ENCODE measurements at places on chromosomes 5 and 9.

GRCh38 chr9:13428766-13429165 is 149.3 kb upstream of the MPDZ start:
- H3K4me1 ChIP-seq, result peaks cover 20% of the 10 kb centered on the region
- H3K36me3 ChIP-seq, result no peaks in the 10 kb centered on the region
- no peaks in the 10 kb centered on the region for H3K27me3 ChIP-seq
- H3K4me3 ChIP-seq, result no peak overlapping the region

- no peak overlapping the region for H3K4me3 ChIP-seq
- H3K36me3 ChIP-seq, result peaks cover 3% of the 10 kb centered on the region
- H3K4me1 ChIP-seq, result no peaks in the 10 kb centered on the region
- H3K27me3 ChIP-seq, result peaks cover 20% of the 10 kb centered on the region
- DNase-seq, result no peak
Observed at GRCh38 chr5:3317051-3317795, 278.4 kb upstream of the IRX1 start.

DNA sequence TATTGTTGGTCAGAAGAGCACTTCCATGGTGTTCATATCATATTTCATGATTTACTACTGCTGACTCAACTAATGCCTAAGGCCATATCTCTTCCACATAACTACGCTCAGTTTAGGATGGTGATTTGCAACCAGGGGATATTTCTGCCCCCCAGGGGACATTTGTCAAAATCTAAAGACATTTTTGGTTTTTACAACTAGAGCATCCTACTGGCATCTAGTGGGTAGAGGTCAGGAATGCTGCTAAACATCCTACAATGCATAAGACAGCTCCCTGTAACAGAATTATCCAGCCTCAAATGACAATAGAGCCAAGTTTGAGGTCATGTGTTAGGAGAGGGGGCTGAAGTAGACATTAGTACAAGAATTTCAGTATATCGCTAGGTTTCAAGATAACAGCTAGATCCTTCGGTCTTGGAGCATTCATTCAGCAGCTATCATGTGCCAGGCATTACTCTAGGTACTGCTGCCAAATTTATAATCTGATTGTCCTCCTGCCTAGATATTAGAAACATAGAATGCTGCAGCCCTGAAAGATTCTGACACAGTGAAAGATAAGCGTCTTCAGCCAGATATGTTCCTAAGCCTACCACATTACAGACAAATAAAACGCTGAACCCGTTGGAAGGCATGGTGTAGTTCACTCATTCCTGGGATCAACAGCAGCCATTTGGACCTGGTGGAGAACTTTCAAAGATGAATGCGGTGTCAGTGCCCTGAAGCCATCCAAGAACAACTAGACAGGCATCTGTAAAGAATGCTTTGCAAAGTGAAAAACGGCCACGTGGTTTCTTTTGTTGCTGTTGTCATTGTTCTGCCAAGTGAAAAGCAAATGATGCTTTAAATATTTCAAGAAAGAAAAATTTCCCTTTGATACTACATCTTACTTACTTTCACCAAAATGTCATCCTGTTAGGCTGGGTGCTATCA is 55.5 kb upstream of the FST start:
- H3K4me3 ChIP-seq, result no peak overlapping the region
- H3K27me3 ChIP-seq, result peaks cover 10% of the 10 kb centered on the region
- peaks cover 4% of the 10 kb centered on the region for H3K4me1 ChIP-seq

- H3K4me3 ChIP-seq, result no peak overlapping the region
- no peaks in the 10 kb centered on the region for H3K4me1 ChIP-seq
- DNase-seq, result no peak
- H3K27ac ChIP-seq, result no peak overlapping the region
Observed at GRCh38 chr5:176485176-176485575, 37.0 kb downstream of the FAF2 start.

DNA sequence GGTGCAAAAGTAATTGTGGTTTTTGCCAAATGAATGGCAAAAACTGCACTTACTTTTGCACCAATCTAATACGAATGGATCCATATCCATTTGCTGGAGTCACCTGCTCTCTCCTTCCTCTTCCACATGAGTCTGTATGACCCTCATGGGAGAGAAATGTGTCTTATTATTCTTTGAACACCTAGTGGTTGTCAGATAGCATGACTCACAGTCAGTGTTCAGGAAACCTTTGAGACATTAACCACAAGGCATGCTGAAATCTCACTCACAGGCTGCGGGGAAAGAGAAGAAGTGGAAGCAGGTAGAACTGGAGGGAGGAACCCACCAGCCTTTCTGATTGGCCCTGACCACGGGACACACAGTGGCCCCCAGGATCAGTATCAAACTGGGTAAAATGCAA is 222.8 kb upstream of the KLF4 start:
- H3K4me3 ChIP-seq, result no peak overlapping the region
- H3K4me1 ChIP-seq, result no peaks in the 10 kb centered on the region
- H3K27ac ChIP-seq, result no peak overlapping the region
- no peaks in the 10 kb centered on the region for H3K36me3 ChIP-seq
- no peak for DNase-seq

Measured in type B pancreatic cell (in vitro differentiated cells).